ENCODE measurements at places on chromosomes 3 and 15. TPM values are rescaled to one million over a fixed set of nuclear protein-coding genes. Genes with fewer than 3 reads are reported as not detected.

Gene RARB
- 1.0 TPM for total RNA-seq

Gene DAZL
- total RNA-seq: not detected

Gene WDR93
- total RNA-seq: not detected

Gene SLC9C1
- total RNA-seq: 0.64 TPM

Gene SV2B
- total RNA-seq: 0.18 TPM

Gene TMEM207
- total RNA-seq: 0.21 TPM

Gene SCN11A
- not detected for total RNA-seq

Gene IL20RB
- total RNA-seq: not detected

Measured in SK-MEL-5 (cell line).